Activated CD4-positive, alpha-beta memory T cell treated with anti-CD3 and anti-CD28 coated beads, Interleukin-2, amount 10 ng/mL, durations not matched to agents 7 days and 5 days (primary cell): ENCODE measurements at places on chromosomes 6 and 20.
A peak's percentile ranks its signal among the peaks of the same experiment; 100 is the strongest.

GRCh38 chr6:80641591-80641990 is 535.1 kb downstream of the BCKDHB start:
- no peaks in the 10 kb centered on the region for H3K4me1 ChIP-seq
- no peaks in the 10 kb centered on the region for H3K36me3 ChIP-seq
- H3K4me3 ChIP-seq = no peak overlapping the region
- DNase-seq = no peak
- no peaks in the 10 kb centered on the region for H3K27me3 ChIP-seq
- no peak overlapping the region for H3K27ac ChIP-seq

GRCh38 chr6:153624528-153624927 is 414.5 kb upstream of the OPRM1 start:
- H3K36me3 ChIP-seq = no peaks in the 10 kb centered on the region
- H3K27ac ChIP-seq = no peak overlapping the region
- H3K27me3 ChIP-seq = no peaks in the 10 kb centered on the region
- H3K4me3 ChIP-seq = no peak overlapping the region
- H3K4me1 ChIP-seq = no peaks in the 10 kb centered on the region
- DNase-seq = no peak

GRCh38 chr6:50762798-50763197 is 49.5 kb downstream of the TFAP2D start:
- H3K4me1 ChIP-seq = no peaks in the 10 kb centered on the region
- H3K27ac ChIP-seq = no peak overlapping the region
- H3K36me3 ChIP-seq = no peaks in the 10 kb centered on the region
- no peak overlapping the region for H3K4me3 ChIP-seq
- H3K27me3 ChIP-seq = no peaks in the 10 kb centered on the region

GRCh38 chr6:108752733-108753590 is 95.3 kb upstream of the ARMC2 start:
- peaks cover 3% of the 10 kb centered on the region for H3K4me1 ChIP-seq
- no peaks in the 10 kb centered on the region for H3K36me3 ChIP-seq
- H3K4me3 ChIP-seq = no peak overlapping the region
- no peak overlapping the region for H3K27ac ChIP-seq

GRCh38 chr6:155528982-155529453 is 73.4 kb upstream of the NOX3 start:
- no peak overlapping the region for H3K27ac ChIP-seq
- H3K4me3 ChIP-seq = no peak overlapping the region
- peaks cover 13% of the 10 kb centered on the region for H3K4me1 ChIP-seq
- H3K36me3 ChIP-seq = no peaks in the 10 kb centered on the region

DNA sequence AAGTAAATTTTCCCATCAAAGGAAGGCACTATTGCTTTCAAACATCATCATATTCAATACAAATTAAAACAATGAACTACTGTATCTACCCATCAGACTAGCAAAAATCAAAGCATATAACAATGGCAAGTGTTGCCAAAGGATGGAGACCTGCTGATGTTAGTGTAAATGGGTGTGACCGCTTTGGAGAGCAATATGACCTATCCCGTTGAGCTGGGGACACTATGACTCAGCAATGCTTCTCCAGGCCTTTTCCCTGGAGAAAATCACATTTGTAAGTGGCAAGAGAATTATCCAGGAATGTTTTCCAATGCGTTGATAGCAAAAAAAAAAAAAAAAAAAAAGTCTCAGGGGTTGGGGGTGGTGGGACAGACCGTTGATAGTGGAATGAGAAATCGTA is 46.1 kb downstream of the PHACTR3 start:
- H3K4me3 ChIP-seq = no peak overlapping the region
- no peaks in the 10 kb centered on the region for H3K36me3 ChIP-seq
- no peak for DNase-seq
- no peaks in the 10 kb centered on the region for H3K4me1 ChIP-seq

GRCh38 chr20:31667315-31668285 is 29.9 kb downstream of the COX4I2 start:
- H3K4me1 ChIP-seq = peaks cover 75% of the 10 kb centered on the region
- H3K4me3 ChIP-seq = no peak overlapping the region
- peak overlapping the region; percentile 80 for H3K27ac ChIP-seq
- H3K36me3 ChIP-seq = peaks cover 57% of the 10 kb centered on the region
- no peaks in the 10 kb centered on the region for H3K27me3 ChIP-seq

GRCh38 chr20:31746068-31746878 is 7.2 kb downstream of the TPX2 start:
- DNase-seq = no peak
- peaks cover 53% of the 10 kb centered on the region for H3K36me3 ChIP-seq
- no peak overlapping the region for H3K27ac ChIP-seq

- peaks cover 53% of the 10 kb centered on the region for H3K36me3 ChIP-seq
- no peak for DNase-seq
- no peak overlapping the region for H3K4me3 ChIP-seq
- no peaks in the 10 kb centered on the region for H3K27me3 ChIP-seq
- no peak overlapping the region for H3K27ac ChIP-seq
These were observed 171.2 kb upstream of the SUPT3H start for GRCh38 chr6:45548657-45549515.

- H3K4me1 ChIP-seq = no peaks in the 10 kb centered on the region
- no peak for DNase-seq
- H3K36me3 ChIP-seq = no peaks in the 10 kb centered on the region
- no peak overlapping the region for H3K27ac ChIP-seq
- H3K4me3 ChIP-seq = no peak overlapping the region
These were observed 98.6 kb downstream of the BTBD3 start for GRCh38 chr20:12016291-12016690.

DNA sequence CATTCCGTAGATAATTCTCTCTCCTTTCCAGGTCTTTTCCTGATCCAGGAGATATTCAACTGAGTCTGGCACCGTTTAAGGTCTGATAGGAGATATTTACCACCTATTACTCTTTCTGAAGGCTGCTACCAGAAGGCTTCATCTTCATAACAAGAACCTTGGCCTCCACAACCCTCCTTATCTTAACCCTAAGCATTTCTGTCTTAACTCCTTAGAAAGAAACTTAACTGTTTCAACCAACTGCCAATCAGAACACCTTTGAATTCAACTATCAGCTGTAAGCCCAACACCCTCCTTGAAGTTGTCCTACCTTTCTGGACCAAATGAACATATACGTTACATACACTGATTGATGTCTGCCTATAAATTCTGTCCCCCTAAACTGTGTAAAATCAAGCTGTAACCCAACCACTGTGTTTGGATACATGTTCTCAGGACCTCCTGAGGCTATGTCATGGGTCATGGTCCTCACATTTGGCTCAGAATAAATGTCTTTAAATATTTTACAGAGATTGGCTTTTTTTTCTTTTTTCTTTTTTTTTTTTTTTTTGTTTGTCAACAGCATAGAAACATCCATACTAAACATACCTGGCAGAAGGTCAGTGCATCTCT is 6.6 kb upstream of the TNFAIP3 start:
- no peak overlapping the region for H3K4me3 ChIP-seq
- H3K4me1 ChIP-seq = peaks cover 8% of the 10 kb centered on the region
- no peak for DNase-seq
- H3K36me3 ChIP-seq = peaks cover 13% of the 10 kb centered on the region
- H3K27ac ChIP-seq = no peak overlapping the region
- H3K27me3 ChIP-seq = no peaks in the 10 kb centered on the region

GRCh38 chr20:45452772-45453691 is 16.5 kb upstream of the WFDC2 start:
- no peaks in the 10 kb centered on the region for H3K27me3 ChIP-seq
- H3K4me1 ChIP-seq = no peaks in the 10 kb centered on the region
- no peak overlapping the region for H3K4me3 ChIP-seq
- no peak overlapping the region for H3K27ac ChIP-seq
- DNase-seq = no peak

DNA sequence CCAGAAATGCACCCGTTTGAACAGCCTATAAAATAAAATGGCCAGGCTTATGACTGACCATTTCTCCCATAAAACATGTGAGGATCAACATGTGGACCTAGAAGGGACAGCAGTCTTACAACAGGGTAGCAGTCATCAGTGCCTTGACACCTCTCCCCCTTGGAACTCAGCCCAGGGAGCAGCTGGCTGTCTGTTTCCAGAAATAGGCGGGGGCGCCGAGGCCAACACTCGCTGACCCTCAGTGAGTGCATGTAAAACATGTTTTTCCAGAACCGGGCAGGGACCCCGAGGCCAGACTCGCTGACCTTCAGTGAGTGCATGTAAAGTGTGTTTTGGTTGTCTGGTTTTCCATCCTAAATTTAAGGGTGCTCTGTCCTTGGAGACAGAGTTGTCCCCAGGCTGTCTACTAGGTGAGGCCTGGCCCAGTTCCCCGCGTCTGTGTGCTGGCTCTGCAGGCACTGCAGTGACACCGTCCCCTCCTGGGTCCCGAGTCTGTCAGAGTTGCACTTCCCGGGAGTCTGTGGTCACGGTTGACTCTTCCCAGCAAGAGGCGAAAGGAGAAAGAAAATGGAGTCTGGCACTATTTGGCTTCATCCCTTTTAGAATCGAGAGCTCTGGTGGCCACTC is 19.8 kb upstream of the ADRM1 start:
- peaks cover 20% of the 10 kb centered on the region for H3K36me3 ChIP-seq
- H3K27me3 ChIP-seq = no peaks in the 10 kb centered on the region
- no peak overlapping the region for H3K27ac ChIP-seq
- no peaks in the 10 kb centered on the region for H3K4me1 ChIP-seq

DNA sequence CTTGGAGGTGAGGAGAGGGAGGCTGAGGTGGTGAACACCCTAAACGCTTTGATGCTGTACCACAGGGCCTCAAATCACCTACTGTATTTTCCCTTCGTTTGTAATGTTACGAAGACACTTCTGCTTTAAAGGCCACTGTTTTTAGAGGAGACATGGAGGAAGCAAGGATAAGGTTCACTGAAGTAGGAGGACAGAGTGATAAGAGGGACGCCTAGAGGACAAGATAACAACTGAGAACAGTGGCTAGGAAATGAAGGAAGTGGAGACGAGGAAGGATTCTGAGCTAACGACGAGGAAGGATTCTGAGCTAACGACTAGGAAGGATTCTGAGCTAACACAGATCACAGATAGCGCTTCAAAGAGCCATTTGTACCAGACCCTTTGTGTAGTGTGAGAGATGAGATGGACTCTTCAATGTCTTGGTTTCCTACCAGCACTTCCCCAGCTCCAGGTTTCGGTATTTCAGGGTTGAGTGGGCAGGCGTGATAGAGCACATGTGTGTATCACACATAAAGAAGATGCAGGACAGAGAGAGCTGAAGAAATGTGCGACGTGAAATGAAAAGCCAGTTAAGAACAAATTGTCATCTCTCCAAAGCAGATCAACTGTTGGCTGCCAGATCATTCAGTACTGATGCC is 7.5 kb downstream of the SF3B5 start:
- H3K4me3 ChIP-seq = no peak overlapping the region
- H3K27ac ChIP-seq = no peak overlapping the region
- H3K36me3 ChIP-seq = no peaks in the 10 kb centered on the region
- no peak for DNase-seq
- H3K4me1 ChIP-seq = no peaks in the 10 kb centered on the region

GRCh38 chr20:20386192-20386591 is 18.3 kb downstream of the INSM1 start:
- no peaks in the 10 kb centered on the region for H3K4me1 ChIP-seq
- no peak for DNase-seq
- no peak overlapping the region for H3K4me3 ChIP-seq
- no peaks in the 10 kb centered on the region for H3K36me3 ChIP-seq
- no peaks in the 10 kb centered on the region for H3K27me3 ChIP-seq

GRCh38 chr6:169163411-169163901 is 90.2 kb downstream of the THBS2 start:
- H3K27me3 ChIP-seq = no peaks in the 10 kb centered on the region
- H3K4me1 ChIP-seq = no peaks in the 10 kb centered on the region
- DNase-seq = no peak
- H3K27ac ChIP-seq = no peak overlapping the region

- H3K36me3 ChIP-seq = peaks cover 9% of the 10 kb centered on the region
- no peak overlapping the region for H3K4me3 ChIP-seq
- no peak for DNase-seq
These were observed 27.2 kb upstream of the EFHC1 start for GRCh38 chr6:52392944-52393343.

GRCh38 chr6:110415086-110415916 is at the start of gene DDO:
TSS of gene DDO (minus strand) at chr6:110415575. CDS start at chr6:110413462, 2,113 bp downstream.
- DNase-seq = no peak
- H3K27me3 ChIP-seq = peaks cover 15% of the 10 kb centered on the region
- H3K36me3 ChIP-seq = no peaks in the 10 kb centered on the region
- no peak within 1 kb of the TSS for H3K4me3 ChIP-seq

DNA sequence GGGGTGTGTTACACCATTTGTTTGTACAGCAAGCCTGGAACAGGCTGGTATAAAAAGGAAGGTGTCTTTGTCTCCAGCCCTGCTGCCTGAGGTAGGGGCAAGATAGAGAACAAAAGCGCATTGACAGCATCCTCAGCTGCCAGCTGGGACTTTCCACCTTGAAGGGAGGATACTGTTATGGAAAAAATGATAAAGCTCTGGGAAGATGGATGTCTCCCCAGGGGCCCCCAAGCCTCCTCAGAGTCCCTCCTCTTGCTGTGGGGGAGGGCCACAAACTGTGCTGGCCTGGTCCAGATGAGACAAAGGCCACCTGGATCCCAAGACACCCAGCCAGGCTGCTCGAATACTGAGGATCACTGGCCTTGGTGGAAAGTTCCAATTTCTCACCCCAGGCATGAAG is 13.0 kb downstream of the REM1 start:
- H3K36me3 ChIP-seq = no peaks in the 10 kb centered on the region
- no peaks in the 10 kb centered on the region for H3K4me1 ChIP-seq
- H3K27ac ChIP-seq = no peak overlapping the region
